ENCODE measurements at places on chromosomes 6 and 20.

DNA sequence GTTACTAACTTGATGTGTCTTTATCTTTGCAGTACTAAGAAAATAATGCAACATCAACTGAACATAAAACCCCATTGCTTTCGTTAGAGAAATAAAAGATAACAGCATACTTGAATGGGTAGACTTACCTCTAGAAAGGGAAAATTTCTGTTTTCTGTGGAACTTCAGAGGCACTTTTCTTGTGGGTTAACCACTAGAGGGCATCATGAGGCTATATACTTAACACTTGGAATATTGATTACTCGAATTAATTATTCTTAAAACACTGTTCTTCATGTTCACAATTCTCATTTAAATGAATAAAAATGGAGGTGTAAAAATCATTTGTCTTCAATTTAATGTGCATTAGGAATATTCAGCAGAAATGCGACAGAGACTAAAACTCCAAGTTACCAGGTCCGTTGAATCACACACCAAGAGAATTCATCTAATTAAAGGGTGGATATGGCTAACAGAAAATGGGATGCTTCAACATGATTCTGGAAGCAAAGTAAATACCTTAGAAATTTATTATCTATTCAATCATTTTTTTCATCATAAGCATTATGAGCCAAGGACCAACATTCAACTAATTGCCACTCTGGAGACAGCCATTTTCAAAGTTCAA is 330.8 kb upstream of the PREP start:
- DNase-seq, result no peak

GRCh38 chr20:18380908-18381529 is 85.8 kb downstream of the DZANK1 start:
- DNase-seq, result no peak

DNA sequence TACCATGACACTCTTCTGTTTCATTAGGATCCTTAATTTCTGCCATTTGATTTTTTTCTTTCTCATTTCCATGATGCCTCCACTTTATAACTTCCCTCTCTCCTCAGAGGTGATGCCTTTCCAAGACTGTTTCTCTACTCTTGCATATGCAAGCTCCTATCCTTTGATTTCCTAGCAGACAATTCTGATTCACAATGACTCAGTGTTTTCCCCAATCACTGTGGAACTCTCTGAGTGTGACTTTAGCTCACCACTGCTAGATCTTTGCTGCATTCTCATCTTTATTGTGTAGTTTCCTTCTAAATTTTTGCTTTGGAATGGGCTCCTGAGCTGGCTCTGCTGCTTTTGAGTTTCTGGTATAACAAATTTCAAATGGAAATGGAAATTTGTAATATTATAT is 184.9 kb downstream of the TINAG start:
- DNase-seq, result no peak

GRCh38 chr6:105137388-105137787 is 42.4 kb downstream of the POPDC3 start:
- no peak for DNase-seq

- no peak for DNase-seq
Measured at GRCh38 chr20:53547664-53548239, 45.9 kb downstream of the ZNF217 start.

Data from stimulated activated CD4-positive, alpha-beta T cell treated with anti-CD3 and anti-CD28 coated beads, Interleukin-1b, Interleukin-23, amount 100 ng/mL, for 1 hour (primary cell).